ENCODE measurements at places on chromosomes 6 and 20. TPM values are rescaled to one million over a fixed set of nuclear protein-coding genes. Genes with fewer than 3 reads are reported as not detected.

Gene CRISP2
- not detected for total RNA-seq

Gene PPP1R3G
- 0.05 TPM for total RNA-seq

DNA sequence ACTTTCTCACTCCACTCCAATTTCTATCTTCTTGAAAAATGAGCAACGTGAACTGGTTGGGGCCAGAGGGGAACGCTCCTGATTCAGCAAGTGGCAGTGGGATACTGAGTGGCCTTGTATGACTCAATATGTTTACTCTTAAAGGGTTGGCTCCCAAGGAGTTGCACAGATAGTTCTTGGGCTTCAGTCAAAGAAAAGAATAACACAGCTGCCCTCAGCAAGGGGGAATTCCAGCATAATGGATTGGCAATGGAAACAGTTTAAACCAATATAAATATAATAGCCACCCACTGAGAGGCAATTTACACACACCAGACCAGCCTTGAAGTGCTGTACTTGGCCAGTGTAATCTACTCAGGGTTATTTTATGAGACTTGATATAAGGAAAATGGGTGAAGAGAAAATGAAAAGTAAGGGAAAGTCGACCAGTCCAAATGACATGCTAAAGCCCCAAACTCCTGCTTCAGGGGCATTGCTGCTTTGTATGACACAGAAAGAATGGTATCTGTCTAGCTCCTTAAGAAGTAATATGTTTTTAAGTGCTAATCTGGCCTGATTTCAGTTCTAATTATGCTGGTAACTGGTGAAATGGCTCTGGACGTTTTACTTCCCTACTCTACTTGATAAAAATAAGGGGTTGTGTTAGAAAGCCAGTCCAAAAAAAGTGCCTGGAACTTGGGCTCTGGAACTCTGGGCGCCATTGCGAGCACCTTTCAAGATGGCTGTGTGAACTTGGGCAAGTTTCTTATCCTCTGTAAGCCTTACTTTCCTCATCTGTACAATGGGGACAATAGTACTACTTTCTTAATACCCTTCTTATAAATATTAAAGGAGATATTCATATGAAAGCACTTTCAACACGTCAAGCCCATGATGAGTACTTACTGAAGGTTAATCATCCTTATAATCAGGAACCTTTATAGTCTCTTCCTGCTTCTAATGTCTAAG is 712.9 kb upstream of the MAP3K7 start:
- H3K27me3 ChIP-seq, result no peaks in the 10 kb centered on the region
- no peaks in the 10 kb centered on the region for H3K36me3 ChIP-seq
- no peaks in the 10 kb centered on the region for H3K4me1 ChIP-seq
- H3K27ac ChIP-seq, result no peak overlapping the region
- H3K4me3 ChIP-seq, result no peak overlapping the region

GRCh38 chr6:167560673-167561569 is 236.0 kb downstream of the TTLL2 start:
- H3K36me3 ChIP-seq, result no peaks in the 10 kb centered on the region
- H3K27me3 ChIP-seq, result no peaks in the 10 kb centered on the region
- H3K27ac ChIP-seq, result no peak overlapping the region
- H3K4me3 ChIP-seq, result no peak overlapping the region
- H3K4me1 ChIP-seq, result no peaks in the 10 kb centered on the region

DNA sequence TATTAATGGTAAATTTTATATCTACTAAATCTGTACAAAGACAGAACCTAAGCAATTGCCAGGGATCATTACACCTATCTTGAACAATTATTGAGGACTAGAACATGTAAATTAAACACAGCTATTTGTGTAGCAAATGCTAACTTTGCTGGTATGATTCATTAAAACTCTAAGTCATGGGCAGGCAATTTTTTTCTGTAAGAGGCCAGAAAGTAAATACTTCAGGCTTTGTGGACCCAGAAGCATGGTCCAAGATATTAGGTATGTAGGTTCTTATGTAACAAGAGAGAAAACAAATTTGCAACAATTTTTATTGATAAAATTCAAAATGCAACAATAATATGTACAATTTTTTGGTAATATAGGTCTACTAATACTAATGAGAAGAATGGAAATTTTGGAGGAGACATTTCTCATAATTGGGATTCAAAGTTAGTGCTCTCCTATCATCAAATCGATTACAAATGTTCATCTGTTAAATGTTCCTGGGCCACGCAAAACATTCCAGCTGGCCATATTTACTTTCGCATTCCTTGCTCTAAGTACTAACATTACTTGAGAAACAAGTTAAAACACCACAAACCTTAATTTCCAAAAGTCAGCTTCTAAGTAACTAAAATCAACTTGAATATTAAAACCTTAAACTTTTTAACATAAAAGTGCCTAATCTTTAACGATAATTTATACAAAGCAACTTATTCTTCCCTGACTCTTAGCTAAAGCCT is 4.3 kb downstream of the TMEM30A start:
- H3K4me3 ChIP-seq, result no peak overlapping the region
- peaks cover 29% of the 10 kb centered on the region for H3K36me3 ChIP-seq
- DNase-seq, result no peak
- peaks cover 41% of the 10 kb centered on the region for H3K4me1 ChIP-seq

DNA sequence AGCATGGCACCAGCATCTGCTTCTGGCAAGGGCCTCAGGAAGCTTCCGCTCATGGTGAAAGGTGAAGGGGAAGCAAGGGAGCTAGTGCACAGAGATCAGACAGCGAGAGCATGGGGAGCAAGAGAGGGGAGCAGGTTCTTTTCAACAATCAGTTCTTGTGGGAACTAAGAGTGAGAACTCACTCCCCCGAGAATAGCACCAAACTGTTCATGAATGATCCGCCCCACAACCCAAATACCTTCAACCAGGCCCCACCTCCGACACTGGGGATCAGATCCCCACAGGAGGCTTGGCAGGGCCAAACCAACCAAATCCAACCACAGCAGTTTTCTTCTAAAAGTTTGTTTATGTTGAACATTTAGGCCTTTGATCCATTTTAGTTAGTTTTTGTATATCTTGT is 69.7 kb upstream of the BHLHE23 start:
- DNase-seq, result no peak
- no peak overlapping the region for H3K27ac ChIP-seq
- no peaks in the 10 kb centered on the region for H3K36me3 ChIP-seq
- peaks cover 13% of the 10 kb centered on the region for H3K27me3 ChIP-seq
- no peak overlapping the region for H3K4me3 ChIP-seq

DNA sequence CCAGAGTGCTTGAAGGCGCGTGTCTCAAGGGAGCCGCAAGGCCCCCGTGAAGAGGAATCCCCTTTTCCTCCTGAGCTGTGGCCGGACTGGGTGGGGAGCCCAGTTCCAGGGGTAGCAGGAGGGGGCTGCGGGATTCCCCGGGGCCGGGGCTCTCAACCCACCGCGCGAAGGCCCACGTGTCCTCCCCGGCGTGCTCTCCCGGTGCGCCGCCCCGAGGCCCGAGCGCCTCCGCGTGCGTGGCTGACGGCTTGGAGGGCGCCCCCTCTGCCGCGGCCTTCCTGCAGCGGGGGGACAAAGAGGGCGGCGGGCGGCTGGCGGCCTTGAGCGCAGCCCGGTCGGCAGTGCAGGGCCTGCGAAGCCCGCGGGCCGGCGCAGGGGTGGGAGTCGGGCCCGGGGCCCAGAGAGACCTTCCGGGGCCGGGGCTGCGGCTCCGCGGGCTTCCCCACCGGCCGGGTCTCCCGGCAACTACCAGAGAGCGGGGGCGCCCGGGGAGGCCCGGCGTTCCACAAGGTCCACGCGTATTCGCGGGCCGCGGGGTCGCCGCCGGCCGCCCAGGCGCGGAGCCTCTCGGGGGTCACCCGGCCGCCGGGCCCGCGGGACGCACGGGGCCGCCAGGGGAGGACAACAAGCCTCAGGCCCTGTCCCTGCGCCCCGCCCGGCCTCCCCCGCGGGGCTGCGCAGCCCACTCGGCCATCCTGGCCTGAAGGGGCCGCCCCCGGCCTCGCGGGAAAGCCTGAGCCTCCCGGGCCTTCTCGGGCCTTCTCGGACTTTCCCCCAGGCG is at the start of gene FAM217A:
Gene FAM217A (minus strand): TSS at position 447 of the 781 bp plus-strand sequence. CDS start 1,723 bp downstream, outside the sequence.
- H3K36me3 ChIP-seq, result no peaks in the 10 kb centered on the region
- H3K27me3 ChIP-seq, result peaks cover 10% of the 10 kb centered on the region
- H3K4me1 ChIP-seq, result no peaks in the 10 kb centered on the region
- no peak within 1 kb of the TSS for H3K4me3 ChIP-seq
- no peak within 1 kb of the TSS for H3K27ac ChIP-seq

DNA sequence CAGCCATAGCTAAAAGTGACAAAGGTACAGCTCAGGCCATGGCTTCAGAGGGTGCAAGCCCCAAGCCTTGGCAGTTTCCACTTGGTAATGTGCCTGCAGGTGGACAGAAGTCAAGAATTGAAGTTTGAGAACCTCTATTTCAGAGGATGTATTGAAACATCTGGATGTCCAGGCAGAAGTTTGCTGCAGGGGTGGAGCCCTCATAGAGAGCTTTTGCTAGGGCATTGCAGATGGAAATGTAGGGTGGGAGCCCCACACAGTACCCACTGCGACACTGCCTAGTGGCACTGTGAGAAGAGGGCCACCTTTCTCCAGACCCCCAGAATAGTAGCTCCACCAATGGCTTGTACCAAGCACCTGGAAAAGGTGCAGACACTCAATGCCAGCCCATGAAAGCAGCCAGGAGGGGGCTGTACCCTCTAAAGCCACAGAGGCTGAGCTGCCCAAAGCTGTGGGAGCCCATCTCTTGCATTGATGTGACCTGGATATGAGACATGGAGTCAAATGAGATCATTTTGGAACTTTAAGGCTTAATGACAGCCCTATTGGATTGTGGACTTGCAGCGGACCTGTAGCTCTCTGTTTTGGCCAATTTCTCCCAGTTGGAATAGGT is 1299.4 kb upstream of the MAP3K7 start:
- no peaks in the 10 kb centered on the region for H3K27me3 ChIP-seq
- H3K27ac ChIP-seq, result no peak overlapping the region
- H3K4me3 ChIP-seq, result no peak overlapping the region
- DNase-seq, result no peak
- no peaks in the 10 kb centered on the region for H3K36me3 ChIP-seq

DNA sequence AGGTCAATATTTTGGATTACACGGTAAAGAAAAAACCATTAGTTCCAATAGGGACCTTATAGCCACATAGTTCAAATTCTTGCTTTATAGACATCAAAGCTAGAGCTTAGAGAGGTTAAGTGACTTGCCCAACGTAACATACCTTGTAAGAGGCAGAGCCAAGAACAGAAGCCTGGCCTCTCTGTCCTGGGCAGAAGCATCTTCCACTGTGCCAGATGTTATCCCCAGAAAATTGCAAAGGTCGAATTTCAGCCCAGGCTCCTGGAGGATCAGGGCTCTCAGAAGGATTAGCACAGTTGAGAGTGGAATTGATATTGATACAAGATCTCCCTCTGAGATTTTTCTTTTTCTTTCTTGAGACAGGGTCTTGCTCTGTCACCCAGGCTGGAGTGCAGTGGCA is 6.1 kb downstream of the SMIM28 start:
- peaks cover 7% of the 10 kb centered on the region for H3K27me3 ChIP-seq
- no peak for DNase-seq
- no peaks in the 10 kb centered on the region for H3K4me1 ChIP-seq
- no peak overlapping the region for H3K4me3 ChIP-seq
- no peaks in the 10 kb centered on the region for H3K36me3 ChIP-seq

DNA sequence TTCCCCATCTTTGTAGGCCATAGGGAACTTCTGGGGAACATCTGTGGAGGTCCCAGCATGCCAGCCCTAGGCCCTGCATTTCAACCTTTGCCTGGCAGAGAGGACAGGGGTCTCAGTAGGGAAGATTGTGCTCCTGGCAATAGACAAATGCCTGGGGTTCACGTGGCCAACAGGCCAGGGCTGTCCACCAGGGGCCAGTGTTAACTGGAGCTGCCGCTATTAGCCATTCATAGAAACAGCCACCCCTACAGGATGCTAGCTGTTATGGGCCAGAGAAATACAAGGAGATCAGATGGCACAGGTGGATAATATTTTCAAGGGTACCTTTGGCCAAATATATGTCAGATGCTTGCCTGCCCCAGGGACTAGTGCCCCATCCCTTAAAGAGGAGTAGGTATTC is 932.9 kb downstream of the QKI start:
- no peak overlapping the region for H3K4me3 ChIP-seq
- H3K4me1 ChIP-seq, result no peaks in the 10 kb centered on the region
- H3K36me3 ChIP-seq, result no peaks in the 10 kb centered on the region
- no peak overlapping the region for H3K27ac ChIP-seq

DNA sequence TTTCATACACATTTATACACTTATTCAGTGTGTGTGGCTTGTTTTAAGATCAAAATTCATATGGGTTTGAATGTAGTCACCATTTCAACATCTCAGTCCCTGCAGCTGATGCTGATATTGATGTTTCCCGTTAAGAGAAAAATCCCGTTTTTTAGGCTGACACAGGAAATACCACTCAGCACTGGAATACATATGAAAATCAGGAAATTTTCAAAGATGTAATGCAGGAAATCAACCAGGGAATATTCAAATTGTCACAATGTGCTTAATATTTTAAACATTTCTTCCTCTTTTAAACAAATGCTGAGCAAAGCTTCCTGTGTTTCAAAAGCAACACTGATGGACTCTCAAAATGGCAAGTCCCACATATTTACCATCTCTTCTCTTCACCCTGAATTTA is 94.5 kb upstream of the MARCKS start:
- H3K27ac ChIP-seq, result no peak overlapping the region
- no peaks in the 10 kb centered on the region for H3K4me1 ChIP-seq
- H3K27me3 ChIP-seq, result peaks cover 3% of the 10 kb centered on the region
- no peaks in the 10 kb centered on the region for H3K36me3 ChIP-seq
- H3K4me3 ChIP-seq, result no peak overlapping the region

DNA sequence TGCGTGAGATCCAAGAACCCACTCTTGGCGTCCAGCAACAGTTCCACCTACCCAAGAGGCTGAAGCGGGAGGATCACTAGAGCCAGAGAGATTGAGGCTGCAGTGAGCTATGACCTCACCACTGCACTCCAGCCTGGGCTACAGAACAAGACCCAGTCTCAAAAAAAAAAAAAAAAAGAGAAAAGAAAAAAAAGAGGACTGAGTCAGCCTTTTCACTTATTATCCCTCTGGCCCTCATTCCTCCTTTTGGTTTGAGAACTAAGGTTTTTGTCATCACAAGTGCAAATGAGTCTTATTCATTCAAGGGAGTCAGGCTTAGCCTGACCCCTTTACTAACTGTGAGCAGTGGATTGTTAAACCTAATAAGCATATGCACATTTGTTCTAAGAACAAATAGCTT is 37.9 kb upstream of the JARID2 start:
- no peaks in the 10 kb centered on the region for H3K27me3 ChIP-seq
- H3K27ac ChIP-seq, result no peak overlapping the region
- H3K4me3 ChIP-seq, result no peak overlapping the region
- no peaks in the 10 kb centered on the region for H3K36me3 ChIP-seq
- no peak for DNase-seq

DNA sequence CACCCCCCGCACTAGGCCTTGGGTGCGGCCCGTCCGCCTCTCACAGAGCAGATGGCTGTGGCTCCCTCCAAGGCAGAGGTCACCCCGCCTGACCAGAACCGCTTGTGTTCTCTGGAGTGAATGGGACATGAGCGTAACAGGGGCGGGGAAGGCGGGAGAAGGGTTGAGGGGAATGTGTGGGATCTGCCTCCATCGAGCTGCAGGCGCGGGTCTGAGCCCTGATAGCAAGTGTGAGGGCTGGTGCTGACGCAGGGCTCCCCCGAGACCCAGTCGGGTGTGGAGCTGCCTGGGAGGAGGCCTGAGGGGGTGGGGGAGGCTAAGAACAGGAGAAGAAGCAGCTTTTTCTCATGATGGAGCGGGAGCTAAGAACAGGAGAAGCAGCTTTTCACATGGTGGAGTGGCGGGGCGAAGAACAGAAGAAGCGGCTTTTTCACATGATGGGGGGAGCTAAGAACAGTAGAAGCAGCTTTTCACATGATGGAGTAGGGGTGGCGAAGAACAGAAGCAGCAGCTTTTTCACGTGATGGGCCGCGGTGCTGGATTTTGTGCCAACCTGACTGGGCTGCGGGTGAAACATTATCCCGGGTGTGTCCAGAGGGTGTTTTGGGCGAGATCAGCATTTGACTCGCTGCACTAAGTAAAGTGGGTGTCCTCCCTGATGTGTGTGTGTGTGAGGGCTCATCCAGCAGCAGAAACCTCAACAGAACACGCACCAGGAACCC is 169.3 kb downstream of the TTLL2 start:
- H3K27me3 ChIP-seq, result no peaks in the 10 kb centered on the region
- H3K27ac ChIP-seq, result no peak overlapping the region
- H3K4me1 ChIP-seq, result no peaks in the 10 kb centered on the region
